ENCODE measurements at places on chromosomes 7 and 10. TPM values are rescaled to one million over a fixed set of nuclear protein-coding genes. Genes with fewer than 3 reads are reported as not detected.

GRCh38 chr10:93437946-93438612, 44.1 kb downstream of the MYOF start:
- H3K27ac ChIP-seq = peak overlapping the region; percentile 95
- no peak for DNase-seq
- H3K4me3 ChIP-seq = no peak overlapping the region

GRCh38 chr7:42765931-42766330, 145.9 kb downstream of the C7orf25 start:
- no peaks in the 10 kb centered on the region for H3K36me3 ChIP-seq
- no peak overlapping the region for H3K4me3 ChIP-seq
- no peak overlapping the region for H3K27ac ChIP-seq
- no peaks in the 10 kb centered on the region for H3K27me3 ChIP-seq
- H3K4me1 ChIP-seq = no peaks in the 10 kb centered on the region

- peak; percentile 91 for DNase-seq
- H3K36me3 ChIP-seq = no peaks in the 10 kb centered on the region
- H3K4me1 ChIP-seq = peaks cover 45% of the 10 kb centered on the region
- H3K4me3 ChIP-seq = no peak overlapping the region
Measured at GRCh38 chr10:133257489-133258065, 19.1 kb downstream of the ADAM8 start.

- no peaks in the 10 kb centered on the region for H3K36me3 ChIP-seq
- no peaks in the 10 kb centered on the region for H3K27me3 ChIP-seq
- no peak for DNase-seq
- no peak overlapping the region for H3K27ac ChIP-seq
- no peak overlapping the region for H3K4me3 ChIP-seq
Measured at GRCh38 chr7:111223802-111224253, 132.9 kb downstream of the LRRN3 start.

- H3K4me1 ChIP-seq = no peaks in the 10 kb centered on the region
- no peak overlapping the region for H3K27ac ChIP-seq
- H3K27me3 ChIP-seq = no peaks in the 10 kb centered on the region
- no peak overlapping the region for H3K4me3 ChIP-seq
Measured at GRCh38 chr10:34157501-34157900, 657.6 kb downstream of the PARD3 start.

DNA sequence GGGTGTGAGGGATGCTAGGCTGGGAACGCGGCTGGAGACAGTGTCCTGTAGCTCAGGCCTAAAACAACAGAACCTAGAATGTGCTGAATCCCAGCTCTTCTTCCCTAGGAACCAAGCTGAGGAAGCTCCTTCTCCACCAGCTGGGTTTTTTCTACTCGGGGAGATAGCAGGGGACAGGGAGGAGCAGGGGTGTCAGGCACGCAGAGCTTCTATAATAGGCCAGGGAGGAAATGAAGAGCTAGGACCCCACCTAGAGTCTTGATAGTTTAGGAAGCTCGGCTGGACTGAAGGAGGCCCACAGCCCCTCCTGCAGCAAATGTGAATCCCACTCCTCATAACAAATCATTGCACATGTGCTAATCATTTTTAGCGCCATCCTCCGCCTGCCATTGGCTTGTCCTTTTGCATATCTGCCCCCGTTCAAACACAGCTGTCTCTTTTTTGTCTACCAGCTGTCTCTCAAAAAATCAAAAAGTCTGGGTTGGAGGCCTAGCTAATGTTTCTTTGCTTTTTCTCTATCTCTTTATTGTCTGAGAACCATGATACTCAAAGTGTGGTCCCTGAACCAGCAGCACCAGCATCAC, 24.1 kb upstream of the FAM180A start:
- no peak for DNase-seq
- H3K36me3 ChIP-seq = no peaks in the 10 kb centered on the region
- peaks cover 29% of the 10 kb centered on the region for H3K4me1 ChIP-seq
- H3K27ac ChIP-seq = peak overlapping the region; percentile 56

DNA sequence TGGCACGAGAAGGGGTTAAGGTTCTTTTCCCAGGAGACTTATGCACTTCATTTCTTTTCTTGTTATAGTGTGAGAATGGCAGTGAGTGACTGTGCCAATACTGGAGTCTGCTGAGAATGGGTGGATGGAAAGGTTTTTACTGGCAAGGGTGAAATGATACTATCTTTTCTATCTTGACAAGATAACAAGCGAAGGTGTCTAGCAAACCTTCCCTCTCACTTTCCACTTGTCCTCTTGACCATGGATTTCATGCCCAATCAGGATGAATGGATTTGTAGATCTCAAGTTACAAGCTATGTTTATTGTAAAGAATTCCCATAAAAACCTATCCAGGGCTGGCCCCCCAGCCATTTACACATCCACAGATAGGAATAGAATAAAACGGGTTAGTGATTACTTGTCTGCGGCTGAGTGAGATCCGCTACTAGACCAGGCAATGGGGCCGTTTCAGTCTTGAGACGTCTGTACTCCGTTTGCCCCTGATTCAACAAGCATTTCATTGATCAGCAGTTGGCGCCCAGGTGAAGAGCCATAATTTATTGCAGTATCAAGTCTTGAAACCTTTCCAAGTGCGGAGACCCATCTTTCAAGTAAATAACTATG, 152.6 kb downstream of the PRKCQ start:
- DNase-seq = no peak
- H3K4me1 ChIP-seq = no peaks in the 10 kb centered on the region
- H3K4me3 ChIP-seq = no peak overlapping the region
- no peak overlapping the region for H3K27ac ChIP-seq
- no peaks in the 10 kb centered on the region for H3K36me3 ChIP-seq
- H3K27me3 ChIP-seq = no peaks in the 10 kb centered on the region

The FOXK1 gene
- total RNA-seq = 33.3 TPM

The FAM24B gene
- total RNA-seq = 3.6 TPM

The SHH gene
- total RNA-seq = 10.1 TPM
